ENCODE measurements at places on chromosomes 5 and 9. TPM values are rescaled to one million over a fixed set of nuclear protein-coding genes. Genes with fewer than 3 reads are reported as not detected.
A peak's percentile ranks its signal among the peaks of the same experiment; 100 is the strongest.

The PCDHB7 gene
- not detected for total RNA-seq

DNA sequence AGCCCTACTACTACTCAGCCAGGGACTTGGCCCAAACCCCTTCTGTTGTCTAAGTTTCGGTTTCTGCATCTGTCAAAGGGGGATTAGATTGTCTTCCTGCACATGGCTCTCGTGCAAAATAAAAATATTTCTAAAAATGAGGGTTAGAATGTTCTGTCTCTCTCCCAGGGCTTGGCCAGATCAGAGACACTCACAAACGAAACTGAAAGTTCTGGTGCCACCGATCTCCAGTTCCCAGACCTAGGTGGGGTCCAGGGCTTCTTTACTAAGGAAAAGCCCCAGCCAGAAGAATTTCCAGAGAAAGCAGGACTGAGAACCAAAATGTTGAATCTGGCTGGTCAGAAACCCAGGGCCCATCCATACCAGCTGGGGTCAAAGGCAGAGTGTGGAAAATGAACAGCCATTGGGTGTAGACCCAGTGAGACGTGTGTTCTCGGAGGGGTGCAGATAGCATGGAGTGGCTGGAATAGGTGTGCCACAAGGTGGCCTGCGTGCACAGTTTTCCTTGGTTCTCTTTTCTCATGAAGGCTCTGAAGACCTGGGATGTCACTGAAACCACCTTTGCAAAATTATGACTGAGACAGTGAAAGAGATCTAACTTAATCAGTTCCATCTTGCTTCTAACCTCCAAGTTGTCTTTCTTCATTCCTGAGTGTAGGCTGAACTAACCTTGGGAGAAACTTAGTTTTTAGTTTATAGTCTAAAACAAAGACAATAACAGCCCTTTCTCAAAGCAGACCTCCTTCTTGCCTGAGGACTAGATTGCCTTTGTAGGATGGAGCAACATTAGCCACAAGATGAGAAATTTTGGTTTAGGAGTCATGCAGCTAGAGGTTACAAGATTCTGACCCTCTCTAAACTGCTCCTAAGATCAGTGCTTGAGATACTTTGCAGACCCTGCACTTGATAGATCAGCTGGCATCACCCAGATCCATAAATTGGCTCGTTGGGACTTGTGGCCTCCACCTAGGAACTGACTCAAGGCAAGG, 2.3 kb upstream of the SLC23A1 start:
- peaks cover 9% of the 10 kb centered on the region for H3K36me3 ChIP-seq
- H3K27me3 ChIP-seq, result no peaks in the 10 kb centered on the region
- peak; percentile 59 for DNase-seq
- peak overlapping the region; percentile 69 for H3K4me3 ChIP-seq

DNA sequence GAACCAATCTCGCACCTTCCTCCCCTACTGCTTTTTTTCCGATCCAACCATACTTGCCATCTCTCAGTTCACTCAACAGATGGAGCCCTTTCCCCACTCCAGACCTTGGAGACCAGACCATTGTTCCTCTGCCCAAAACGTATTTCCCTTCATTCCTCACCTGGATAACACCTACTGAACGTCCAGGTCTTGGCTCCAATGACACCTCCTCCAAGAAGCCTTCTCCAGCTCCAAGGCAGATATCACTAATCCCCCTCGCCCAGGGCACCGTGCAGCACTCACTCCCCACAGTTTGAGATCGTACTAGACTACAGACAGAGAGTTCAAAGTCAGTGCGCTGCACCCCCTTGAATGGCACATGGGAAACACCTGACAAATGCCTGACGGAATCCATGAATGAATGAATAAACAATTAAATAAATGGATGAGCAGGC, 47.1 kb upstream of the AKNA start:
- no peak for DNase-seq
- no peaks in the 10 kb centered on the region for H3K36me3 ChIP-seq
- no peak overlapping the region for H3K4me3 ChIP-seq
- H3K27me3 ChIP-seq, result peaks cover under 1% of the 10 kb centered on the region

DNA sequence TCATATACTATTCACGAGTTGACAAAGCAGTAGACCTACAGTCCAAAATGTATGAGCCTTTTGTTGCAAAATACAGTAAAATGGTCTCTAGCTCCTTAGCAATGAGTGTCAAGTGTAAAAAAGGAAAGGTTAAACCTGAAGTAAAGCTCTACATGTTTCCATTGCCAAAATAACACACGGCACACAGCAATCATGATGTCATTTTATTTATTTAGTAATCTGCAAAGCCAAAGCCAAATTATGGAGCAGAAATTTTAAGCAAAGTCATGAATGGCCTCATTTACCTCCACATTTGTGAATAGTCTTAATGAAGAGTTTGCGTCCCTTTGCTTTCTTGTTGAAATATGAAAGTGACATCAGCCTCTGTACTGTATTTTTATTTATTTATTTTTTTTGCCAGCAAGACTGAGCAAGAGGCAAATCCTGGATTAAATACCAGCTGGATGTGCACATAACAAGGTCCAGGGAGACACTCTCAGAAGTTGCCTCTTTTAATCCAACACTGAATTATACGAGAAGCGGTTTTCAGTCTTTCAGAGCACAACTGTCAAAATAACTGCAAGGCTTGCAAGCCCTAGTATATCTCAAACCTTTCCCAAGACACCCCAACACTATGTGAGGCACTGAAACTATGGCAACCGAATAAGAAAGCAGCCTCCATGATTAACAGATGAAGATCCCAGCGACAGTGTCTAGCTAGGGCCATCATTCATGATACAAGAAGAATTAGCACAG, 9.7 kb downstream of the SEMA6A start:
- H3K4me3 ChIP-seq, result no peak overlapping the region
- peaks cover 18% of the 10 kb centered on the region for H3K27me3 ChIP-seq
- no peak for DNase-seq
- no peaks in the 10 kb centered on the region for H3K4me1 ChIP-seq
- H3K27ac ChIP-seq, result no peak overlapping the region

GRCh38 chr9:88574953-88575352, 40.0 kb downstream of the NXNL2 start:
- peaks cover 4% of the 10 kb centered on the region for H3K4me1 ChIP-seq
- no peak overlapping the region for H3K4me3 ChIP-seq
- no peak for DNase-seq
- H3K27ac ChIP-seq, result no peak overlapping the region

DNA sequence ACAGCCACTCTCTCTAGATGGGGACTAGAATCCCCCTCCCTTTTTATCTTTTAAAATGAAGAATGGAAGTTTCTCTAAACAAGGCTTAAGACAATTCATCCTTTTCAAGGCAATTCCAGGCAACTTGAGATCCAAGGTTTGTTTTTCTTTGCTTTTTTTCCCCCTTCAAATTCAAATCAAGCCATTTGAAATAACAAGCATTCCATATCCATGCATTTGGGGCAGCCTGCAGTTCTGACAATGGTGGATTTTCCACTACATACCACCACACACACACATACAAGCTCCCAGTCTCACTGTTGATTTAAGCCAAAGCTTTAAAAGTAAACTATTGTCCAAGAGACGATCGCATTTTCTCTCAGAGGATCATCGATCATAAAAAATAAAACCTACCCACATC, 424 bp downstream of the INSYN2B start:
- peaks cover 25% of the 10 kb centered on the region for H3K36me3 ChIP-seq
- H3K4me3 ChIP-seq, result no peak overlapping the region
- no peak for DNase-seq
- no peaks in the 10 kb centered on the region for H3K27me3 ChIP-seq

DNA sequence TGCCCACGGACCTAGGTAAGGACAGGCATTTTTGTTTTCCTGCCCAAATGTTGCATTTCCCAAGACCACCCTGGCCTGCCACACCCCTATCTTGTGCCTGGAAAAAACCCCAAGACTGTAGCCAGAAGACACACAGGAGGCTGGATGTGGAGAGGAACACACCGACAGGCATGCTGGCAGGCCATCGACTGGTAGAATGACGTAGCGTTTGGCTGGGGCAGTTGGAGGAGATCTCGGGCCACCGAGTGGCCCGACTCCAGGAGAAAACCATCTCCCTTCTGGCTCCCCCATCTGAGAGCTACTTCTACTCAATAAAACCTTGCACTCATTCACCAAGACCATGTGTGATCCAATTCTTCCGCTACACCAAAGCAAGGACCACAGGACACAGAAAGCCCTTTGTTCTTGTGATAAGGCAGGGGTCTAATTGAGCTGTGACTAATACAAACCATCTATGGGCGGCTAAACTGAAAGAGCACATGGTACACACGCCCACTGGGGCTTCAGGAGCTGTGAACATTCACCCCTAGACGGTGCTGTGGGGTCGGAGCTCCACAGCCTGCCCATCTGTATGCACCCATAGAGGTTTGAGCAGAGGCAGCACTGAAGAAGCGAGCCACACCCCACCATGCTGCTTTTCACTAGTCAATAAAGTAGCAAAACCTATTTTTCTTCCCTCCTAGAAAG, 38.9 kb upstream of the N4BP3 start:
- H3K4me1 ChIP-seq, result peaks cover 6% of the 10 kb centered on the region
- no peak overlapping the region for H3K4me3 ChIP-seq
- no peaks in the 10 kb centered on the region for H3K36me3 ChIP-seq
- no peak overlapping the region for H3K27ac ChIP-seq

The SPATA31E1 gene
- not detected for total RNA-seq

The GRXCR2 gene
- not detected for total RNA-seq

DNA sequence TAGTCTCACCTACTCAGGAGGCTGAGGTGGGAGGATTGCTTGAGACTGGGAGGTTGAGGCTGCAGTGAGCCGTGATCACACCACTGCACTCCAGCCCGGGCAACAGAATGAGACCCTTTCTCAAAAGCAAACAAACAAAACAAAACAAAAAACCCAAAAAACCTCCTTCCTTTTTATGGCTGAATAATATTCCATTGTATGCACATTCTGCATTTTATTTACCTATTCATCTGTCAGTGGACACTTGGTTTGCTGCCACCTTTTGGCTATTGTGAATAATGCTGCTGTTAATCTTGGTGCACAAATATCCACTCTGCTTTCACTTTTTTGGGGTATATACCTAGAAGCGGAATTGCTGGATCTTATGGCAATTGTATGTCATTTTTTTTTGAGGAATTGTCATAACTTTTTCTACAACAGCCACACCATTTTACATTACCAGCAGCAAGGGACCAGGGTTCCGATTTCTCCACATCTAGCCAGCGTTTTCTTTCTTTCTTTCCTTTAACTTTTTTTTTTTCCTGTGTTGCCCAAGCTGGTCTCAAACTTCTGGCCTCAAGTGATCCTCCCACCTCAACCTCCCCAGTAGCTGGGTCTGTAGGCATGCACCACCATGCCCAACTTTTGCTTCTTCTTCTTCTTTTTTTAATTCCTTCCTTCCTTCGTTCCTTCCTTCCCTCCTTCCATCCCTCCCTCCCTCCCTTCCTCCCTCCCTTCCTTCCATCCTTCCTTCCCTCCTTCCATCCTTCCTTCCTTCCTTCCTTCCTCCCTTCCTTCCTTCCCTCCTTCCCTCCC, 30.6 kb downstream of the NKX2-5 start:
- no peaks in the 10 kb centered on the region for H3K36me3 ChIP-seq
- DNase-seq, result peak; percentile 46
- H3K27me3 ChIP-seq, result peaks cover 12% of the 10 kb centered on the region
- H3K27ac ChIP-seq, result no peak overlapping the region

The RAB3C gene
- not detected for total RNA-seq

Data from activated CD8-positive, alpha-beta T cell treated with anti-CD3 and anti-CD28 coated beads, Interleukin-2, amount 10 ng/mL, durations not matched to agents 7 days and 5 days (primary cell).